Activated naive CD4-positive, alpha-beta T cell treated with anti-CD3 and anti-CD28 coated beads, Interleukin-2, amount 50 U/mL, for 16 hours (primary cell): ENCODE measurements at places on chromosomes 12 and 14.

DNA sequence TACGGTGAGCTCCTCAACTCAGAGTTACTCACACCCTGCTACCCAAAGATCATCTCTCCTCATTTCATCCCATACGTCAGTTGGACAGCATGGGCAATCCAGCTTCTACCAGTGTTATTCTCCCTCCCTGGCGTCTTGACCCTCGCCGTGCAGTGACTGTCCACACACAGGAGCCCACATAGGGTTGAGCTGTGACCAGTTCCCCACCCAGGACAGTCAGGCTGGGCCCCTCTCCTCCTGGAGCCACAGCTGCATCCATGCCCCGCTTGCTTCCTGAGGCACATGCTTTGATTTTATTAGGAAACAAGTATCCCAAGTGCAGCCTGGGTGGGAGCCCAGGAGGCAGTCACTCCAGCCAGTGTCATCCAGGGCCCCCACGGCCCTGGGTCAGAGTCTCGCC, 140.3 kb upstream of the SFSWAP start:
- no peak for DNase-seq

- DNase-seq = no peak
These were observed 115.9 kb downstream of the MED13L start for GRCh38 chr12:116161588-116161987.

DNA sequence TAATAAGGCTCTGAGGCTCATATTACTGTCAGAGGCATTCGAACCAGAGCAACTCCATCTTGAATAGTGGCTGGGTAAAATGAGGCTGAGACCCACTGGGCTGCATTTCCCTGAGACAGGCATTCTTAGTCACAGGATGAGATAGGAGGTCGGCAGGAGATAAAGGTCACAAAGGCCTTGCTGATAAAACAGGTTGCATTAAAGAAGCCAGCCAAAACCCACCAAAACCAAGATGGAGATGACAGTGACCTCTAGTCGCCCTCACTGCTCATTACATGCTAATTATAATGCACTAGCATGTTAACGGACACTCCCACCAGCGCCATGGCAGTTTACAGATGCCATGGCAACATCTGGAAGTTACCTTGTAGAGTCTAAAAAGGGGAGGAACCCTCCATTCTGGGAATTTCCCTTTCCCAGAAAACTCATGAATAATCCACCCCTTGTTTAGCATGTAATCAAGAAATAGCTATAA, 18.1 kb upstream of the PRICKLE1 start:
- DNase-seq = no peak

GRCh38 chr14:30085943-30086342, 158.3 kb upstream of the PRKD1 start:
- no peak for DNase-seq

DNA sequence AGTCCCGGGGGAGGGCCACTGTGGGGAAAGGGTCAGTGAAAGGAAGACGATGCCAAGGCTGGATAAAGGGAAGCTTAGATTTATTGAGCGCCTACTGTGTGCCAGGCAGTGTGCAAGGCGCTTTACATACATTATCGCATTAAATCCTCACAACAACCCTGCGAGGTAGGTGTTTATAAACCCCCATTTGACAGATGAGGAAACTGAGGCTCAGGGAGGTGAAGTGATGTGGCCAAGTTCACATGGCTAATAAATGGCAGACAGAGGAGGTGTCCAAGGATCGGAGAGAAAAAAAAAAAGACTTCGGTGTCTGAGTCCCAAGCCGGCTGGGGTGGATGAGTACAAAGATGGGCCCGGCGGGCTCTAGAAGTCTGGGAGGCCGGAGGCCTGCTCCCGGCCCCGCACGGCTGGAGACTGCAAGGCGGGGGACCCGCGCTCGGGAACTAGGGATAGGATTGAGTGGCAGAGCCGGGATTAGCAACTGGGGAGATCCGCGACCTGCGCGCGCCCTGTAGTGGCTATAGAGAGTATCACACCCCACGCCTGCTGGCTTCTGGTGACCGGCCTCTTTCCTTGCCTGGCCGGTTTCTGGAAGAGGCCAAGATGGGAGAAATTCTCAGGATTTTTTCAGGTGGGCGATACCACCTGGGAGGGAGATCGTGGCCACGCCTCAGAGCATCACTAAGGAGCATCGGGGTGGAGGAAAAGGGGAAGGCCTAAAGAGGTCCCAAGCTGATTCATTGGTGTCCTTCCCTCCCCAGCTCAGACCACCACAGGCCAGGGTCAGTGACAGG, 3.9 kb downstream of the DDN start:
- peak; percentile 50 for DNase-seq

DNA sequence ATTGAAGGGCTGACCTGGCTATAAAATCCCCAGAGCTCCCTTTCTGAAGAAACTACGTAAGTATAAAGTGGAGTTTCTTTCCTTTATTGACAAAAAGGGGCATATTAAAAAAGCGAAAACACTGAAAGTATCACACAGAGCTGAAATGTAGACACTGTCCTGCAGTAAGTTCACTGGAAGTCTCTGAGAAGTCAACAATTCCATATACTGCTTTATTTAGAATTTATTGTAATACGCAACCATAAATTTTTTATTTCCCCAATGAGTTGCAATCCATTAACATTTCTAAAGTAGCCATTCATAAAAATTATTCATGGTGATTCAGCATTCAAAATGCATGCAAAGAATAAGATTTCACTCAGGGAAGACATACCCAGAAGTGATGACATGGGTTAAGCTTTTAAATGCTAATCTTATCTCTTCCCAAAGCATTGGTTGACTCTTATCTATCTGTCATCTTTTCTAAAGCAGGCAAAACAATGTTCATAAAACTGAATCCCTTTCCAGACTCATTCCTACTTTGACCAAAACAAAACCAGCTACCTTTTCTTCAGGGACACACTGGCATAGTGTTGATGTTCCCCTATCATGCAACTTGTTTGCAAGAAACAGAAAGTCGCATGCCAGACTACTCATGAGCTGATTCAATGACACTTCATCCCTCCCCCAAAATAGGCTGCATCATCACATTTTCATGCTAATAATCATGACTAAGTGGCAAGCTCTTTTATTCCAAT, 17.3 kb downstream of the KITLG start:
- no peak for DNase-seq

DNA sequence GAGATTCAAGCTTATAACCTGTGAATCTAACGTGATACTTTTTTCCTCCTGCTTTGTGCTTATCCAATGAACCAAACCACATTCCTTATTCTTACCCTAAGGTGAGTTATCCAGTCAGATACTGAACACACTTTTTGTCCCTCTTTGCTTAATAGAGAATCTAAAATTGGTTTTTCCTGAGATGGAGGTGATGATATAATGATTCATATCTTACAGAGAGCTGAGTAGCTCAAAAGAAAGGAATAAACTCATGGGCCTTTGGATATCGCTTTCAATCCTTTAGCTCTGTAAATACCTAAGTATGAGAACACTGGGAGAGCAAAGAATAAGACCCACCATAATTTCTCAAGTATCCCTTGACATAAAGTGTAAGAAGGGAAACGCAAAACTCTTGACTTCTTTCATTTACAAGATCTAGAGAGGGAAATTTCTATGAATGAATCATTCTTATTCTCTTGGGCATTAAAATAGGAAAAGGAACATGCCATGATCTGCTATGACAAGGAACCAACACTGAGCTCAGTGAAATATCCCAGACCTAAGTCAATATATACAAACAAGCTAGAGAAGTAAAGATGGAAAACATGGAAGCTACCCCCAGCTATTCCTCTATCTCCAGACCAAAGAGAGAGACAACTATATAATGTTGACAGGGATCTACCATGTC, 81.8 kb upstream of the STAC3 start:
- DNase-seq = no peak

GRCh38 chr12:92810370-92810769, 107.6 kb downstream of the PLEKHG7 start:
- no peak for DNase-seq

DNA sequence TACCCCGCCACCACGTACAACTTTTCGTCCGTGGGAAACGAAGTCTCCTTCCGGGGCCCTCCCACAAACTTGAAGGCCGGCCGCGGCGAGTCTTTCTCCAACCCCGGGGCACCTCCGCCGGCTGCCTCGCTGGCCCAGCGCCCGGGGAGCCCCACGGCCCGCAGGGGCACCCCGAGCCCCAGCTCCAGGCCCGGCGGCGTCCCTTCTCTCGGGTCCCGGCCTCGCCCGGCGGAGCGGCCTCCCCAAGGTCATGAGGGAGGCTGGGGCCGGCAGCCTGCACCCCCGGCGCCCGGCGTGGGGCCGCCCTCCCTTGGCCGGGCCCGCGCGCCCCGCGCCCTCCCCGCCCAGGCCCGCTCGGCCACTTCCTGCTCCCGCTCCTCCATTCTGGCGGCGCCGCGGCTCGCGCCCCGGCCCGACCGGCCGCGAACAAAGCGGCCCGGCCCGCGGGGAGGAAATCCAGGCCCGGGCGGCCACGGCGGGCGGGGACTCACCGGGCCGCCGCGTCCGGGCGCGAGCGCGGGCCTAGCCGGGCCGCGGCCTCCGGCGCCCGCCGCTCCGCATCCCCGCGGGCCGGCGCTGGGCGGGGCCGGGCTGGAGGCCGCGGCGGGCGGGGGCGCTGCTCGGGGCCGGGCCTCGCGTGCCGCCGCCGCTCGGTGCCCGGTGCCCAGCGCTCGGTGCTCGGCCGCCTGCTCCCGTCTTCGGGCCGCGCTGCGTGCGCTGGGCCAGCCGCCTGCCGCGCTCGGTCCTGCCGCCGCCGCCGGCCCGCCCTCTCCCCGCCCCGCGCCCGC, at the start of gene AKT1:
TSS of gene AKT1 (minus strand) at position 756 of the 788 bp plus-strand sequence. CDS start 3,105 bp downstream, outside the sequence.
- no peak for DNase-seq

DNA sequence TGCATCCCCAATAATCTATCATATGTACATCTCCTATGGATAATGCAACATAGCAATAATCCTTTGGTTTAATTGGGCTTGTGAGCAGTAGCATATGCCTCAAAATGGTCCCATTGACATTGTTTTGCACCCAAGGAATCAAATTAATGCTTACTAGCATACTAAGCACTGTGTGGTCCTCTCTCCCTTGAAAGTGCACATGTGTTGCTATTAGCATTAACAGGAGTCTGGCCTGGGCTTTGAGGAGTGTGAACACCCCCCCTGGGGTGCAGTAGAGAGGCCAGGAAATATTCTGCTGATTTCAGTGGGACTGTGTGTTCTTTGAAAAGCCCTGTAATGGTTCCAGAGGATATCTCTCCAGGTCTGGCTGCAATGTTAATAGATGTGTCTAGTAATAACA, 1148.4 kb downstream of the VRK1 start:
- no peak for DNase-seq

GRCh38 chr12:2696136-2696535, 98.6 kb upstream of the FKBP4 start:
- DNase-seq = no peak

GRCh38 chr14:73272393-73272792, 35.1 kb downstream of the PAPLN start:
- DNase-seq = no peak

- no peak for DNase-seq
These were observed 50.7 kb upstream of the C12orf71 start for GRCh38 chr12:27133022-27133590.

GRCh38 chr14:68819260-68819691, 26.4 kb upstream of the ZFP36L1 start:
- peak; percentile 41 for DNase-seq

DNA sequence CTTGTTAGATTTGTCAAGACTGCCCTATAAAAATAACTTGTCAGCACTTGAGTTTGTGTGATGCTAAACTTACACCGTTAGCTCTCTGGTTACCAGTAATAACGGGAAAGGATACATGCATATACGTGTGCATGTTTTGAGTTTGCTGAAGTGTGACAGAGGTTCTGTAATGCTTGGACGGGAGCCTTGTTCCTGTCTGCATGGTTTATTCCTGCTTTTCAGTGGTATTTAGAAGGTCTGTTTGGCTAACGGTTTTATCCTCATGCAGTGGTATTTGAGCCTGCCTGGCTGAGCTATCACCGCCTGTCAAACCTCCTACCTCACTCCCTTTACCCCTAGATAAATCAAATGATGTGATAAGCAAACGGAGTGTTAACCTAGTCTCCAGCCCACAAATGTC, 305.6 kb downstream of the GALC start:
- DNase-seq = no peak

- peak; percentile 46 for DNase-seq
These were observed 10.2 kb downstream of the CD69 start for GRCh38 chr12:9750276-9751203.

DNA sequence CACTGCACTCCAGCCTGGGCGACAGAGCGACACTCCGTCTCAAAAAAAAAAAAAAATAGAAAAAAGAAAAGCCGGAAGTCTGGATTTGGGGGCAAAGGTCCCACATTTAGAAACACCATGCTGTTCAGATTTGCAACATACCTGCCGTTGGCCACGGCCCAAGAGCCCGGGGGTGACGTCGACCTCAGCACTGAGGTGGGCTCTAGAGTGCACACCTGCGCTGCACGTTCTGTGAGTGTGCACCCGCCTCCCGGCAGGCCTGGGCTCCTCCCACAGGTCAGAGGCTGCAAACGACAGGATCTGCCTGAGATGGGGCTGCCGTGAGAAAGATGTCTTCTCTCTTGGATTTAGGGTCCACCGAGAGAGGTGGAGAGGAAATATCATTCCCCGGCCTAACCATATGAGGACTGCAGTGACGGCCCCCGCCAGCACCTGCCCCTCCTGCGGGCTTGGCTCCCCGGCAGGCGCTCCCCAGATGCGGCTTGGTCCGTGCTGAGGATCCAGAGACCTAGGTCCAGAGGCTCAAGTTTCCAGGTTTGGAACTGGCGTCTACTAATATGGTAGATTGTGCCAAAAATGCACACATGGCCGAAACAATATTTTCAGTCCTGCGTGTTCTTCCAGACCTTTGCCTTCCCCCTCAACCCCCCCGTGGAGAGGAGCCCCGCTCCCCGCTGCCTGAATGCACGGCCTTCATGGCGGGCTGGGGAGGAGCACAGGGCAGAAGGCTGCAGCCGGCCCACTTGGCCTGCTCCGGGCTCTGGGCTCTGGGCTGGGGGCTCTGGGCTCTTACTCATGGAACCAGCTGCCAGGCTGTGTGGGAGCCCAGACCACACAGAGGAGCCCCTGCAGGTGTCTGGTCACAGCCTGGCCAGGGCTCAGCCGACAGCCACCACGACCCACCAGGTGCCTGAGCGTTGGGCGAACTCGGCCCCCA, 58.8 kb upstream of the FBRSL1 start:
- no peak for DNase-seq

- no peak for DNase-seq
These were observed 4.0 kb downstream of the NANOG start for GRCh38 chr12:7793211-7793610.

- no peak for DNase-seq
These were observed 12.8 kb downstream of the SOAT2 start for GRCh38 chr12:53115891-53116648.

DNA sequence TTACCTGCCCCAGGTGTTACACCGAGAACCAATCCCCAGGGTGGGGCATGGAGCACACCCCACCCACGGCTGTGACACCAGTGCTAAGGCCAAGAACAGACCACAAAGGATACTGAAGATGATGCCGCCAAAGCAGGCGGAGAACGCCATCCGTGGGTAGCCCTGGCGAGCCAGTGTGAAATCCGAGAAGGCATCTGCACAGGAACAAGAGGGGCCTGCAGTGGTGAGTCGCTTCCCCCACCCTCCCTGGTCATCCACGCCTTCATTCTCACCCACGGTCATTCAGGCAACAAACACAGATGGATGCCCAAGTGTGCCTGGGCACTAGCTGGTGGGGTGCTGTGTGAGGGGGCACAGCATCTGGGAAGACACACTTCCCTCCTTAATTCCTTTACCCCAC, 28.5 kb downstream of the SLC8B1 start:
- DNase-seq = no peak
